Adrenal gland (tissue), 19 donors: ENCODE measurements at places on chromosomes 4 and X. TPM values are rescaled to one million over a fixed set of nuclear protein-coding genes. Genes with fewer than 3 reads are reported as not detected.

The CFI gene
- total RNA-seq = 74.3 TPM

The THAP9 gene
- total RNA-seq = 12.3 TPM

The SERPINA7 gene
- not detected for total RNA-seq

The NMU gene
- total RNA-seq = not detected

The CXCL13 gene
- total RNA-seq = not detected

The SHOX gene
- total RNA-seq = not detected

The PABPC1L2A gene
- not detected for total RNA-seq

The PNCK gene
- total RNA-seq = 1.8 TPM

The AREG gene
- total RNA-seq = 2.3 TPM

GRCh38 chr4:80016506-80016905 is 56.5 kb downstream of the ANTXR2 start:
- H3K27me3 ChIP-seq = no peaks in the 10 kb centered on the region
- H3K4me3 ChIP-seq = no peak overlapping the region
- peaks cover 21% of the 10 kb centered on the region for H3K4me1 ChIP-seq
- no peak overlapping the region for H3K27ac ChIP-seq
- no peak for DNase-seq

GRCh38 chr4:25628451-25628850 is 27.2 kb upstream of the SLC34A2 start:
- no peaks in the 10 kb centered on the region for H3K4me1 ChIP-seq
- no peak overlapping the region for H3K4me3 ChIP-seq
- no peaks in the 10 kb centered on the region for H3K27me3 ChIP-seq
- H3K27ac ChIP-seq = no peak overlapping the region
- no peak for DNase-seq

DNA sequence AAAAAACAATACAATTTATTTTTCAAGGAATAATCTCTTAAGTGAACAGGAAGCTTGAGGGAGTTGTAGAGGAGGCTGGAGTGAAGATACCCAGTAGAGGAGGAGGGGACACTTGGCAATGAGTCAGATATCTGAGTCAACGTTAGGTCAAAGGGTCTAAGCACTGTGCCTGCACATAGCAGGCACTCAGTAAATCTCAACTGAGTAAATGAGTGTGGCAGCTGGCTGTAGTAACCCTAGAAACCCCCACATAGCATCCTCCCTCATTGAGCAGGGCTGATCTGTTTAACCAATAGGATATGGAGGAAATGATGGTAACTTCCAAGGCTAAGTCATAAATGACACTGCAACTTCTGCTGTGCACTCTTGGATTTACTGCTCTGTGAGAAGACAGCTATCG is 186.0 kb upstream of the FAM241A start:
- DNase-seq = no peak
- no peaks in the 10 kb centered on the region for H3K27me3 ChIP-seq
- H3K27ac ChIP-seq = no peak overlapping the region
- H3K36me3 ChIP-seq = no peaks in the 10 kb centered on the region
- H3K4me1 ChIP-seq = no peaks in the 10 kb centered on the region
- H3K4me3 ChIP-seq = no peak overlapping the region

DNA sequence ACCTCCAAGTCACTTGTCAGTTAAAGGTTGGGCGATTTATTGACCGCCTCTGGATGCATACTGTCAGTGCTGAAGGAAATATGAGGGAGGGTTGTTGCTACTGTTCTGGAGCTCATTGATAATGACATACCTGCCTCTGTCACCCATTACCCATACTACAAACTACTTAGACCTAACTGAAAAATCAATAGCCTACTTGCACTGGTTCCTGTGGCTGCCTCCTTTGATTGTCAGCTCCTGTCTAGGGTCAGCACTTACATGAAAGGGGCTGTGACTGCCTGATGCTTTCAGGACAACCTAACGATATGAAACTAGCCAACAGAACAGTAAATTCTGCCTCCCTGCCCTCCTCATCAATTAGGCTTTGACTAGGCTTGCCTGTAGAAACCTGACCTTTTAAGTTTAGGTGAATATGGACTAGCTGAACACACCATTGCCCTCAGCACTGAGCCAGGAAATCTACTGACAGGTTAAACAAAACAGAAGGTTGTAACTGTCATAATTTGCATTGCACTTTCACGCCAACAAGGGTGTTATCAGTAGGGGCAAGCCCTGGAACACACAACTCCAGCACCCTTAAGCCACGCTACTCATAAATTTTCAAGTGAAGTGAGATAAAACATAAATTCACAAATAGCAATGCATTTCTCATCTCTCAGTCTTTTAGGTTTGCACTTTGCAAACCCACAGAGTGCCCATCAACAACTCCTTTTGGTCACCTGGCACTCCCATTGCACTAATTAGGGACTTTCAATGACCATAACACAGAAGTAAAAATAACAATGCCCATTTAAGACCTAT is 9.0 kb upstream of the MAB21L2 start:
- no peak overlapping the region for H3K4me3 ChIP-seq
- no peak overlapping the region for H3K27ac ChIP-seq
- no peak for DNase-seq
- no peaks in the 10 kb centered on the region for H3K4me1 ChIP-seq
- H3K27me3 ChIP-seq = no peaks in the 10 kb centered on the region
- no peaks in the 10 kb centered on the region for H3K36me3 ChIP-seq

DNA sequence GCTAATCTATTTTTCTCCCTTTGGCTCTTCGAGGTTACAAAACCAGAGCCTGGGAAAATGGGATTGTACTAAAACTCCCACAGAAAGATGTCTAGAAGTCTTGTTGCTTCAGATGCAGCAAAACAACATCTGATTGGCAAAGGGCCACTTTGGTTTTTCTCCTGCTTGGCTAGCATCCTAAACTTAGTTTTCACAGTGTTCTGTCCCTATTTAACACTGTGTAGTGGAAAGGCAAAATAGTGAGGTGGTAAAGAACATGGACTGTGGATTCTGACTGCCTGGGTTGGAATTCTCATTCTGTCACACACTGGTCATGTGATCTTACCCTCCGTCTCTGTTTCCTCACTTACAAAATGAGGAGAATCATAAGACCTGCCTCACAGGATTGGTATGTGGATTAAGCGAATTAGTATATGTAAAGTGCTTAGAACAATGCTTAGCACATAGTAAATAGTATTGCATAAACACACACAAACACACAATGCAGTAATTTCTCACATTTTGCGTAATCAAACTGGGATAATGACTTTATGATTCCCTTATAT is 23.5 kb downstream of the TIGD2 start:
- DNase-seq = no peak
- H3K4me1 ChIP-seq = no peaks in the 10 kb centered on the region
- H3K36me3 ChIP-seq = no peaks in the 10 kb centered on the region
- no peak overlapping the region for H3K4me3 ChIP-seq
- no peaks in the 10 kb centered on the region for H3K27me3 ChIP-seq

GRCh38 chr4:20418861-20419451 is 167.3 kb downstream of the SLIT2 start:
- H3K4me3 ChIP-seq = no peak overlapping the region
- DNase-seq = no peak
- peaks cover 5% of the 10 kb centered on the region for H3K4me1 ChIP-seq
- H3K27me3 ChIP-seq = no peaks in the 10 kb centered on the region

- no peak overlapping the region for H3K4me3 ChIP-seq
- H3K36me3 ChIP-seq = no peaks in the 10 kb centered on the region
- no peaks in the 10 kb centered on the region for H3K4me1 ChIP-seq
- no peaks in the 10 kb centered on the region for H3K27me3 ChIP-seq
Measured at GRCh38 chr4:158410272-158410671, 111.4 kb upstream of the RXFP1 start.

DNA sequence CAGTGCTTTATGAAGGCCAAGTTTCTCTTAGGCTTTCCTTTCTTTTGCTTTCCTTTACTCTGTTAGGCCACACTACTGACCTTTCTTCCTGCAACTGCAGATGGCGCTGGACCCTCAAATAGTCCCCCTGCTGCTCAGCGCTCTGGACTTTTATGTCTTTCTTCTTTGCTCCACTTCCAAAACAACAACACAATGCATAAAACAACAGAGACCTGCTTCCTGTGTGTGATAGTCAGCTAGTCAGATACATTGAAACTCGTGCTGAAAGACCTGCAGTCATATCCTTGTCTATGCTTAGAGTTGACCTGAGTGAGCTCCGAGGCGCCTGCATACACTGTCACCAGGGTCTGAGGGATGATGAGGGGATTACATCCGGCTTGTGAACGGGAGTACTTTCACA is 108.9 kb upstream of the TEX13D start:
- no peaks in the 10 kb centered on the region for H3K36me3 ChIP-seq
- no peak overlapping the region for H3K27ac ChIP-seq
- no peaks in the 10 kb centered on the region for H3K4me1 ChIP-seq
- H3K4me3 ChIP-seq = no peak overlapping the region
- no peak for DNase-seq
- H3K27me3 ChIP-seq = peaks cover 5% of the 10 kb centered on the region
